Activated CD4-positive, alpha-beta T cell treated with anti-CD3 and anti-CD28 coated beads, Interleukin-2, Interleukin-6, amounts not matched to agents 100 ng/mL and 50 ng/mL, durations not matched to agents 16 hours and 8 hours (primary cell): ENCODE measurements at places on chromosomes 16 and 17.

DNA sequence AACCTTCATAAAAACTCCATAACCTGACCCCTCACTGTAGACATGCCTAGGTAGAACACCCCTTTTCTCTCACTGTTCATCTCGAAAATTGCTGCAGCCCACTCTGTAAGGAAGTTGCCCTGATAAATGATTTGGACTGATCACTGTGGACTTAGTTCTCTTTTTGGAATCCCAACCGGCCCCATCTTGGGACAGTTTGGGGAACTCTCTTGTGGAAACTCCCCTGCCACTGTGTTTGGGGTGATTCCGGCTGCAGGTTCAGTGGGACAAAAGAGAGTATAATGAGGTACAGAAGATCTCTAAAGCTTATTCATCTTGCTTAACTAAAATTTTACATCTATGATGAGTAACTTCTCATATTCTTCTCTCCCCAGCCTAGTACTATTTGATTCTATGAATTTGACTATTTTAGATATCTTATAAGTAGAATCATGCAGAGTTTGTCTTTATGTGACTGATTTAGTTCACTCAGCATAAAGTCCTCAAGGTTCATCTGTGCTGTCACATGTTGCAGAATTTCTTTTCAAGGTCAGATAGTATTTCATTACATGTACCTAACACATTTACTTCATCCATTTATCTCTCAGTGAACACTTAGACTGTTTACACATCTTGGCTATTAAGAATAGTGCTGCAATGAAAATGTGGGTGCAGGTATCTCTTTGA is 84.9 kb downstream of the ABCA8 start:
- DNase-seq, result no peak

- no peak for DNase-seq
These were observed 5.2 kb downstream of the LITAFD start for GRCh38 chr16:8887431-8887765.

GRCh38 chr16:57704905-57705852 is 10.6 kb downstream of the DRC7 start:
- no peak for DNase-seq

GRCh38 chr17:2691069-2691871 is 20.3 kb downstream of the CLUH start:
- DNase-seq, result no peak

- no peak for DNase-seq
These were observed 1.1 kb downstream of the PLLP start for GRCh38 chr16:57283214-57283958.
